ENCODE measurements at places on chromosomes 4 and X.
A peak's percentile ranks its signal among the peaks of the same experiment; 100 is the strongest.

- no peak for DNase-seq
These were observed 104.7 kb upstream of the TLR2 start for GRCh38 chr4:153579410-153579809.

DNA sequence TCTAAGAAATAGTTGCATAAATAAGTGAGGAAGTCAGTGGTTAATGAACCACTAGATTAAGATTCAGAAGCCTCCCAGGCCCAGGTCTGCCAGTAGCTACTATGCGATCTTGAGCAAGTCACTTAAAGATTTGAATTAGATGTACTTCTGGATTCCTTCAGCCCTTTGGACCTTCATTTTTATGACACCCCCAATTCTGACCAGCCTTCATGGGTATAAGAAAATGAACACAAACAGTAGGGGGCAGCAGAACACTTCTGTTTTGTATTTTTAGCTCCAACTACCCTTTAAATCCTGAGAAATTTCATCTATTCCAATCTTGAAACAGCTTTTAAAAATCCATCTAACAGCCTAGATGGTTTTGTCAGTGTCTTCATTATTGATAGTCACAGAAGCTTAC, 19.0 kb downstream of the TMEM47 start:
- peak; percentile 33 for DNase-seq

GRCh38 chr4:186723292-186724057, at the start of gene FAT1:
FAT1 (minus strand) TSS chr4:186723856; CDS start chr4:186709827, 14,029 bp downstream.
- no peak for DNase-seq

DNA sequence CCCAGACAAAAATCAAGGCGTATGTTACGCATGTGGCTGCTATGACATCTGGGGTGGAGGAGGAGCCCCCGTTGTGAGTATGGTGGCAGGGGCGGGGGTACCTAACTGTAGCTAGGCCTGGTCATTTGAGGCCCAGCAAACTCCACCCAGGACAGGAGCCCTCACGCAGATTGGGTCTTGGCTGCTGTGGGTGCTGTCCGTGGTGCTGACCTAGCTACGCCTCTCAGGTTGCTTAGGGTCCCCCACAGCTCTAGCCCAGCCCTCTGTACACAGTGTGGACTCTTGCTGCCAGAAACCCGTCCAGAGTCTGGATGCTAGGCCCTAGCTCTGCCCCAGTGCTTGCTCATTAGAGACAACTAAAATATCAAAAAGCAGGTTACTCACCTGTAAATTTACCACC, 146.7 kb upstream of the PSAPL1 start:
- DNase-seq: no peak

DNA sequence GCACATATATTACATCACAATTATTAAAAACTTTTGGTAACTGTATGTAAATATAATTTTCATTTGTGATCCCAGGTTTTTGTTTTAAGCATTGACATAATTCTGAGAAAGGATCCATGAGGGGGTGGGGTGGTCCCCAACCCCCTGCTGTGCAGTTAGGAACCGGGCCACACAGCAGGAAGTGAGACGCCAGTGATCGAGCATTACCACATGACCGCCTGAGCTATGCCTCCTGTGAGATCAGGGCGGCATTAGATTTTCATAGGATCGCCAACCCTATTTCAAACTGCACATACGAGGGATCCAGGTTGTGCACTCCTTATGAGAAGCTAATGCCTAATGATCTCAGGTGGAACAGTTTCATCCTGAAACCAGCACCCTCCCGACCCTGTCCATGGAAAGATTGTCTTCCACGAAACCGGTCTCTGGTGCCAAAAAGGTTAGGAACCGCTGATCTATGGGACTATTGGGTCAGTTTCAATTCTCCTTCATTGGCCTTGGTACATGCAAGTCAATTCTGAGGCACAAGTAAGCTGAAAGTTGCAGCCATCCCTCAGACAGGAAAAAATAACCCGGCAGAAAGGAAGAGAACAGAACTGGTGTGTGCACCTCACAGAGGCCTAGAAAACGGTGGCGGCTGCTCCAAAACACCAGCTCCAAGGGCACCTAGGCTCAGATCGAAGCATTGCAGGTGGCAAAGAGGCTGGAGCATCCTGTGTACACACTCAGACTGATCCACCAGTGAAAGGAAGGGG, 7.0 kb upstream of the TMSB4X start:
- DNase-seq: no peak

- no peak for DNase-seq
These were observed at the start of gene RHOH for GRCh38 chr4:40196724-40197281. RHOH (plus strand) TSS chr4:40197031; CDS start chr4:40243387, 46,356 bp downstream.

DNA sequence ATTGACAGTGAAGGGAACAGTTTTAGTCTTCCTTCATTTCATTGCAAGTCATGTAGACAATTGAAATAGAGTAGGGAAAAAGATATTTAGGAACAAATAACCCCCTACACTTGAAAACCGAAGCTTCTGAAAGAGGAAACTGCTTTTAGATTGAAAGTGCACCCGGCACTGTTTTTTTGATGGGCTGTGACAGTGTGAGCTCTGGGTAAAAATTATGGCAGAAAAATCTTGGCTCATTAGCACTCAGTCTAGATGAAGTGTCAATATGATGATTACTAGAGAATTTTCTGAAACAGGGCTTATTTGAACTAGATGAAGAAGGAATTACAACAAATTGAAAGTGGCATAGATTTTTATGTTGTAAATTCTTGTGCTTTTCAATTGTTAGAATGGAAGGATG, 1132.4 kb downstream of the RAPGEF2 start:
- no peak for DNase-seq

DNA sequence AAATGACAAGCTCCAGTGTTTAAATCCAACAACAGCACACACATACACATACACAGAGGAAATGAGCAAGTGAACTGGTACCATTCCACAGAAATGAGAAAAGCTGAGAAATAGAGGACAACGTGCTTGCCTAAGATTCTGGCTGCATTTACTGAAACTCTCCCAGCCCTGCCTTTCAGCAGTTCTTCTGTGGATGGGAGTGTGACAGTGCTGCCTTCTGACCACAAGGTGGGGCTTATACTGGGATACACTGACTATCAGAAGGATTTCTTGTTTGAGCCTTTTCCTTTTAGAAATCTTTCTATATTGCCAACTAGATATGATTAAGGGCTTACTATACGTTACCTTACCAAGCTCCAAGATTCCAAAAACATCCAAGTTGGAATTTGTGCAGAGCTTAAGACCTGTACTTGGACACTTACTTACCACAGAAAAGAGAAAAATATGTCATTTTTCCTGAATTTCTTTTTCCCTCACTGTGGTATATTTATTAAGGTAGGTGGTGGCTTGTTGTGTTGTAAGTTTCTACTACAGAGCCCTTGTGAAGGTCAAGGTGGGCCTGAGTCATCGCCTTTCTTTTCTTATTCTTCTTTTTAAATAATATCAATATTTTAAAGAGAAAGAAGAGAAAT, 10.7 kb upstream of the CXCL8 start:
- no peak for DNase-seq

DNA sequence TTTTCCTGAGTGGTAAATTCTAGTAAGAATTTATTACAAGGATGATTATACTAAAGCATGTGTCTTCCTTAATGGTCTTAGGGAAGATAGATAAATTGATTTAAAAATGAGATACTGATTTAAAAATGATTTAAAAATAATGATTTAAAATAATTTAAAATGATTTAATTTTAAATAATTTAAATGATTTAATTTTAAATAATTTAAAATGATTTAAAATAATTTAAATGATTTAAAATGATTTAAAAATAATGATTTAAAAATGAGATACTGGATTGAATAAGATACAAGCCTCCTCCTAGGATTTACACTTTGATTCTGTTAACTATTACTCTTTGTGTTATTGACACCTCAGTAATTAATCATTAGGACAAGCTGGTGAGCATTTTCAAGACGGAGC, 59.0 kb downstream of the COX7B2 start:
- DNase-seq: no peak

DNA sequence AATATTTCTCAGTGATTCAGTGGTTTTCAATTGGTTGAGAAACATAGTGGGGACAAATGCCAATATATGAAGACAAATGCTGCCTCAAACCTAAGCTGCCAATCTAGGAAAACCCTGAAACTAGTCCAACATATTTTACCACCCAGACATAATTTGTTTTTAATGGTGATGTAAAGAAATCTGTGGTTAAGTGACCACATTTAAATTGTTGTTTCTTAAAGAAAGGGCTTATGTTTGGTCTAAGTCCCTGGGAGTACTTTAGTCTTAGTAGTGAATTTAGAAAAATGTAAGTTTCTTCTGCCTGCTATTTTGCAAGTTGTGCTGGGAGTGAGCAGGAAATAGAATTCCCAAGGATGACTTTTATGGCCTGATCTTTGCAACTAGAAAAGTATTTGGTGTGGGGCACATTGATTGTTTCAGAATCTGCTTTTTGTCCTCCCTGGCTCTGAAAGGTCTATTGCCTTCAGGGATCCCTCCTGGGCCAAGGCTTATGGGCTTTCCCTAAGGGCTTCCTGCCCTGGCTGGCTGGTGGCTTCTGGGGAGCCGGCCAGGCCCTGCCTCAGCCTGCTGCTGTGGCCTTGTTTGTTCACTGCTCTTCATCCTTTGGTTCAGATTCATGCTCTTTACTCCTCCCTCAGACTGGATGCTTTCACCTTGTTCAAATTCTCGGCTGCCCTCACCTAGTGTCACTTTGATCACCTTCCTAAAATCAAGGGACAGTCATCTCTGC, 169.8 kb upstream of the JADE1 start:
- no peak for DNase-seq

DNA sequence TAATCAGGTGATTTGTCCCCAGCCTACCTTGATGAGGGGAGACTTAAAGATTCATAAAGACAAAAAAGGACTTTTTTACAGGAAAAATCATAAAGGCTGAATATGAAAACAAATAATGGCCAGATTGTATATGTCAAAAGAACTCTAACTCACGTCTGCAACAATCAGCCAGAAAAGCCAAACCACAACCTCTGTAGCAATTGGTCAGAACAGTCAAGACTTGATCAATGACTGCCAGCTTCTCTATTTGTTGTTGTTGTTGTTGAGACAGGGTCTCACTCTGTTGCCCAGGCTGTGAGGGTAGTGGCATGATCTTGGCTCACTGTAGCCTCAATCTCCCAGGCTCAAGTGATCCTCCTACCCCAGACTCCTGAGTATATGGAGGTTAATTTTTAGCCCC, 35.9 kb upstream of the PPA2 start:
- no peak for DNase-seq

- no peak for DNase-seq
These were observed 14.5 kb downstream of the MRPL1 start for GRCh38 chr4:77877167-77877566.

GRCh38 chr4:173332963-173333657, 1.0 kb downstream of the HMGB2 start:
- DNase-seq: no peak

GRCh38 chr4:8326206-8326605, 56.7 kb downstream of the HTRA3 start:
- no peak for DNase-seq

DNA sequence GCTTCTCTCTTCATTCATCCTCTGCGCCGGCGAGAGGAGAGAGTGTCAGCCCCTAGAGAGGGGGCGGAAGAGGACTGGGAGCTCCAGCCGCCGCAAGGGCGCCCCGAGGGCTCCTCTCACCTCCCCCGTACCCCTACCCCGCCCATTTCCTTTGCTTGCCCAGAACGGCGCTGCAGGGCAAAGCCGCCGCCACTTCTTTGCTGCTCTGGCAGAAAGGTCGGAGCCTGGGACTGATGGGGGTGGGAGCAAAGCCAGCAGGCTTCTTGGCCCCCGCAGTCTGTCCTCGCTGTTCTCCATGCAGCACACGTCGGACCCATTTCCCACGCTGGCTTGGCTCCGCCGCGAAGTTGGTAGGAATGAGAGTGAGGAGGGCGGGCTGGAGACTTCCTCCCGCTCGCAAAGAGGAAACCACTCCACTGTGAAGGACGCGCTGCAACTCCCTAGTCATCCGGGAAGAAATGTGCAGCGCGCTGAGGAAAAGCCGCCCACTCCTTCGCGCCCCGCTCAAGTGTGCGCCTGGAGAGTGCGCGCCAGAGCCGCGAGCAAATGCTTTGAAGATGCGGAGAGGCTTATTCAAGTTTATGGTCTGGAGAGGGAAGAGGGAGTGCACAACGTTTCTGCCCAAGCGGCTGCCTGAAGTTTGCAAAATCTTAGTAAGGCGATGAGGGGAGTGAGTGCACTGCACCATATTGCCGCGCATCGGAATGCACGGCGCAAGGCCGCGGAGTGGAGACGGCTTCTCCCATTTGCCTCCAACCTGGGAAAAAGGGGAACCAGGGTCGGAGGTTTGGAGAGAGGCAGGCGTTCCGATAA, 2.8 kb upstream of the PCDH7 start:
- no peak for DNase-seq

GRCh38 chr4:86233681-86234080, 126.2 kb downstream of the MAPK10 start:
- DNase-seq: no peak
